ENCODE measurements at places on chromosomes 12 and 14.

GRCh38 chr14:81473456-81474147 is 60.1 kb downstream of the SEL1L start:
- DNase-seq = no peak

GRCh38 chr14:57699947-57700346 is 165.9 kb downstream of the SLC35F4 start:
- no peak for DNase-seq

- no peak for DNase-seq
These were observed 38.0 kb downstream of the DPF3 start for GRCh38 chr14:72855913-72856312.

DNA sequence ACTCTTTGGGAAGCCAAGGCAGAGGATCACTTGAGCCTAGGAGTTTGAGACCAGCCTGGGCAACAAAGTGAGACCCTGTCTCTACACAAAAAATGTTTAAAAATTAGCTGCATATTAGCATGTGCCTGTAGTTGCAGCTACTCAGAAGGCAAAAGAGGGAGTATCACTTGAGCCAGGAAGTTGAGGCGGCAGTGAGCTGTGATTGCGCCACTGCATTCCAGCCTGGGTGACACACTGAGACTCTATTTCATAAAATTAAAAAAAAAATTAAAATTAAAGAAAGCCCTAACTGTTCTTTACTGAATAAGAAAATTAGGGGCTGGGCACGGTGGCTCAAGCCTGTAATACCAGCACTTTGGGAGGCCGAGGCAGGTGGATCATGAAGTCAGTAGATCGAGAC is 27.0 kb downstream of the SENP1 start:
- no peak for DNase-seq

DNA sequence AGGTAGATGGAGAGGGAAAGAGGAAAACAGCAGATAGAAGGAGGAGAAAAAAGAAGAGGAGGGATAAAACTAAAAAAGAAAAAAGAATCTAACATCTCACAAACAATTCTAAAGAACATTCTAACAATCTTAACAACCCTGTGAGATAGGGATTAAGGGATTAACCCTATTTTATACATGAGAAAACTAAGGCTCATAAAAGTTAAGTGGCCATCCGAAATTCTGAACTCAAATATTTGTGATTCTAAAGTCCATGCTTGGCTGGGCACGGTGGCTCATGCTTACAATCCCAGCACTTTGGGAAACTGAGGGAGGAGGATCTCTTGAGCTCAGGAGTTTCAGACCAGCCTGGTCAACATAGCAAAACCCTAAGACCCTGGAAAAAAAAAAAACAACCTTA is 13.1 kb downstream of the KIF21A start:
- no peak for DNase-seq

- DNase-seq = no peak
These were observed 225.2 kb downstream of the CCER1 start for GRCh38 chr12:90729736-90730135.

DNA sequence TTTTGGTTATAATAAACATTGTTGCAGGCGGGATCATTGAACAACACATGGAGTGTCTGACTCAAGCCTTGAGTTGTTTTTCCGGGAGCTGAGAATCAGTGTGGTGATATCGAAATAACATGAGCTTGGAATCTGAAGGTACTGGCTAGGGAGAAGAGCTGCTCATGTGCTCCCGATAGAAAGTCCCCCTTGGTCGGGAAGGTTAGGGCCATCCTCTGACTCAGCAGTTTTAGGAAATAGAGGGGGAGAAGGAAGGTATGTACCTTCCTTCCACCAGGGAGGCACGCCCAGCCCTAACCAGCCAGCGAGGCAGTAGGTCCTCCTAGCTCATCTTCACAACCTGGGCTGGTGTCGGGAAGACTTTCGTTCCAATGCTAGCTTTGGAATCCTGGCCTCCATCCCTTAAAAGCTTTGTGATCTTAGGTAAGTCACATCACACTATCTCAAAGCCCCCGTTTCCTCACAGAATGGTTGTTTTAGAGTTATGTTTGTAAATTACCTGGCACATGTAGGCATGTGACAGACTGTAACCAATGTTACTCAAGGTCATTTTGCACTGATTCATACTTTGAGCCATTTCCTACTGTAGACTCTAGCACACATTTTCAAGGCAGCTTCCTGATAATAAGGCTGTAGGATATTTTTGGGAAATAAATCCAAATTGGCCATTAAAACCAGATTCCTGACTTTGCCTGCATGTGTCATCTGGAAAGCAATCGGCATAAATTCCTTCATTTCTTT is 1.9 kb upstream of the RAB35 start:
- DNase-seq = no peak

- no peak for DNase-seq
These were observed 194.9 kb upstream of the OR4E1 start for GRCh38 chr14:21868442-21869046.

GRCh38 chr14:95410838-95411237 is 91.1 kb upstream of the CLMN start:
- DNase-seq = no peak

GRCh38 chr12:43029971-43030370 is 440.4 kb upstream of the PRICKLE1 start:
- DNase-seq = no peak

DNA sequence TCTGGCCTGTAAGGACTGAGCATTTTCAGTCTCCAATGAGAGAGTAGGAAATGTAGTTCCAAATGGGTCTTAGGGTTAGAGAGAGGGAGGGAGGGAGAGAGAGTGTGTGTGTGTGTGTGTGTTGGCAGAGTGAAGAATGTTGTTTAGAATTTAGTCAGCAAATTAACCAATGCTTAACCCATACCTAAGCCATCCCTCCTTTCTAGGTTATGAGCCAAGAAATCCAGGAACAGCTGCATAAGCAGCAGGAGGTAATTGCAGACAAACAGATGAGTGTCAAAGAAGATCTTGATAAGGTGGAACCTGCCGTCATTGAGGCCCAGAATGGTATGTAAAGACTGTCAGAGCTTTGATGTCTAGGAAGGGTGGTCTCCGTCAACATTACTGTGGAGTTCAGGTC is 56.9 kb downstream of the HSP90AA1 start:
- DNase-seq = no peak

DNA sequence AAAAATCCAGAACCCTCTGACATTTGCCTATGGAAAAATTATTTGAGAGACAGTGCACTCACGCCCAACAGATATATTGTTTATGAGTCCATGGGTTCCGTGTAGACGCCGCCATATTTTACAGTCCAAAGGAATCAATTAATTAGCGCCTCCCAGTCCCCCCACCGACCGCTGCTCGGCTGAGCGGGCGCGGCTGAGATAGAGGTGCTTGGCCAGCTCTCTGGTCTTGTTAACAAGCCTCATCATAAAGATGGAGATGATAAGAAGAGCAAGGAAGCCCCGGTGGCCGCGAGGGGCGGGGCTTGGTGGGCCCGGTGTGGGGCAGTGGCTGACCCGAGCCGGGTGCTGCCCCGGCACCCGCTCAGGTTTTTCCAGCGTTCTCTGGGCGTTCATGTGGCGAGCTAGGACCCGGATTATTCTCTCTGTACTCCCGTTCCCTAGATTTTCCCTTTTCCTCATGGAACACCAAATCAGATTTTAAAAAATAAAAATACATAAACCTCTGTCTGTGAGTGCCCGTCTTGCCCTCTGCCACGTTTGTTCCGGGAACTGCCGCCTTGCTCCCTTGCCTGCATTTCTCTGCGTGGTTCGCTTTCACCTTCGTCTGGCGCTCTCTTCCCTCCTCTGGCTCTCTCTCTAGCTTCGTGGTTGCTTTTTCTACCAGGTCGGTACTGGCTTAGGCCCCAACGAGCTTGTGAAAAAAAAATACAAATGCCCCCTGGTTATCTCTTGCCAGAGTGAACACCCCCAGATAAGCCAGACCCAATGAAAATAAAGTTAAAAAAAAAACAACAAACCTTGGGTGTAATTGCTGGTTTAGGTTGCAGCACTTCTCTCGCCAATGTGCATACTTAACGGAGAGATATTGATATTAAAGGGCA is 9.0 kb downstream of the HOXC12 start:
- DNase-seq = no peak

DNA sequence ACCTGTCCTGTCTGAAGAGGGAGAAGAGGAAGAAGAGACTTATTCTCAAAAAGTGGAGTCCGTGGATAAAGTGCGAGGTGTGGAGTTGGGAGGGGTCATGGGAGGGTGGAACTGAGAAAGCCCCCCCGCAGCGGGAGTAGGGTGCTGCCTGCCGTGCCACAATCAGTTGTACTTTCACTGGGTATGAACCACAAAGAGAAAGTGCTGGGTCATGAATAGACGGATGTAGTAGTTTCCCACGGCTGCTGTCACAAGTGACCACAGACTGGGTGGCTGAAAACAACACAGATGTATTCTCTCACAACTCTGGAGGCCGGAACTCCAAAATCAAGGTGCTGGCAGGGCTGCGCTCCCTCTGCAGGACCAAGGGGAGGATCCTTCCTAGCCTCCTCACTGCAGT is 5.5 kb downstream of the DNAH10 start:
- no peak for DNase-seq

DNA sequence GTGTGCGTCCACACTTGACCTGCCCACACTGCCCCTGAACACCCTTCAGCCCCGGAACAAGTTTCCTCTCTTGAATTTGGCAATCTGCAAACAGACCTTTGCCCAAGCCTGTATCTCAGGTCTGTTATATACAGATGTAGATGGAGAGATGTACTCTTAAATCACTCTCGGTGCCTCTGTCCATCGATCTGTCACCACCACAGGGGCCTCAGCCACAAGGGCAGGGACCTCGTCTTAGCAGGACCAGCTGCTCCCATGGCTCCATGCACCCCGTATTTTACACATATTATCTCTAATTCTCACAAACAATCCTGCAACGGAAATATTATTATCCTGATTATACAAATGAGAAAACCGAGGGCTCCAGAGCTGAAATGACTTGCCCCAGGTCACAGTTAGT is 313.4 kb downstream of the BCL11B start:
- no peak for DNase-seq

DNA sequence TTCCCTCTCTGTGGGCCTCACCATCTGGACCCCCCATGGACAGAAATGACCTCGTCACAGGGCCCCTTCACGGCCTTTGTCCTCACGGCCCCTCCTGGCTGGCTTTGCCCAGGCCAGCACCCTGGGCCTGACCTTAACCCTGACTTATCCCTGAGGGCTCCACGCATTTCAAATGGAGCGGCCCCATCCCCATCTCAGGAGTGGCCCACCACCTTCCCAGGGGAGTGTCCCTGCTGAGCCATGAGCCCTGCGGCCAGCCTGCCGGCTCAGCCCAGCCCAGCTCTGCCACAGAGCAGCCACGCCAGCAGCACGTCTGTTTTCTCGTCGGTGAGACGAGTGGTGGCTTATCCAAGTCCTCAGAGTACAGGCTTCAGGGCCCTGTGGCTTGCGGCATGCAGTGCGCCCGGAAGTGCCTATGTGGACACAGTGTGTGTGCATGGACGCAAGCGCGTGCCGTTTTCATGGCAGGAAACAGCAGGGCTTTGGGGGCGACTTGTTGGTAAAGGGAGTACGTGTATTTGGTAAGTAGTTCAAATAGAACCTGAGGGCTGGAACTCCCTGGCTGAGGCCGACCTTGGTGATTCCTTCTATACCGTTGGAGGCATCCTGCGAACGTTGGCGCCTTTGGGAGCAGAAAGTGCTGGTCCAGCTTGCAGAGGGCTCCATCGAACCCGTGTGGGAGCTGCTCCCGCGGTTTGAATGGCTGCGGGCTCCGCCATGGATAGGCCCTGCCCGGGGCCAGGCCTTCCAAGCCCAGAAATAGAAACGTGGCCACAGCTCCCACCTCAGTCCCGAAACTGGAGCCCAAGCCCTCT is 52.1 kb downstream of the LRCOL1 start:
- no peak for DNase-seq

DNA sequence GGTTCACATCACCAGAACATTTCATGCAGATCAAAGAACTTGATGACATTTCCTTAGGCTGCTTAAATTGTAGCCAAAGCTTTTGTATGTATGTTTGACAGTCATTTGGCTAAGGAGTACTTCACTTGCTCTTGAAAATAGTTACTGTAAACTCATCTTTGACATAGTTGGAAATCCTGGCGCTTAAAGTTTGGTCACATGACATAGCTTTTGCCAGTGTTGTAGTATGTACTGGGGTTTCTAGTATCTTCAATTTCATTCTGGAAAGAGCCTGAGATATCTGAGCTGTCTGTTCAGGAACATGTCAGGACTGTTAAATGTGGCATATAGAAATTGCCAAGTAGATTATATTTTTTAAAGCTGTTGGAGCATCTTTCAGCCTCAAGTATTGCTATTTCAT is 55.7 kb downstream of the WDR20 start:
- no peak for DNase-seq

DNA sequence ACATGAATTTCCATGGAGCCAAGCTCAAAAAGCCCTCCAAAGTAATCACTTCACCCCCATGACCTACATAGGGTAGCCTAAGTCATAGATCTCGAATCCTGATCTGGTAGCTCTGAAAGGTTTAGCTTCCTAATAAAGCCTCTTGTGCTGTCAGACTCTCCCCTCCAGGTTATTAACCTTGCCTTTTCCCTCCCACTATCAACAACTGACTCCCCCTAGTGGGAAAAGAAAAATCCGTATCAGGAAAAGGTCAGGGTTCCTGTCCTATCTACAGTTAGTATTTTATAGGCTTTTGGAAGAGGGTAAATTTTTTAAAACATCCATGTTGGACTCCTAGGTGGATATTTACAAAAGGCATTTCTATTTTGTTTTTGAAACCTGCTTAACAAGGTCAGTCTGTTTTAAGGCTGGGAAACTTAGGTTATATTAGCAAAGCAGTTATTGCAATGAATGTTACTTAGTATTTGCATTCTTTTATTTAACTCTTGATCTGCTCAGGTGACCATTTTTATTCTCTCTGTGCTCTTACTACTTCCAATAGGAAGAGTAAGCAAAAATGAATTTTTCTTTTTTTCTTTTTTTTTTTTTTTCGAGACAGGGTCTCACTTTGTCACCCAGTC is 8.0 kb downstream of the YY1 start:
- DNase-seq = no peak

DNA sequence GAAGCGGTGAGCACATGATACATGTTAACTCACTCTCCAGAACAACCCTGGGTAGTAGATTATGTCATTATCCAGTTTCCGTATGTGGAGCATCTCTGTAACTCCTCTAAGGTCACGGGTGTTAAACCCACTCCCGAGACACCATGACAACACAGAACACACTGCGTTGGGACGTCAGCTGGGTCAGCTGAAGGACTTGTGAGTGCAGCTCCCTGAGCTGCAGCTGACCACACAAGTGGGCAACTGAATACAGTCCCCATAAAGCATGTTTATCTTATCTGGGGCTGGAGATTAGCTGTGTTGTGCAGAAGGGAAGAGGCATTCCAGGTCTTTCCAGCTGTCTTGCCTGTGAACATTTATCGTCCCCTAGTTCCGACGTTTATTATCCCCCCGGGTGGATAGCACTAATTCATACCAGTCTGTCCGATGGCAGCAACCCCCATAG is 211.5 kb downstream of the CHST11 start:
- DNase-seq = no peak
